ENCODE measurements at places on chromosomes 11 and 22.

DNA sequence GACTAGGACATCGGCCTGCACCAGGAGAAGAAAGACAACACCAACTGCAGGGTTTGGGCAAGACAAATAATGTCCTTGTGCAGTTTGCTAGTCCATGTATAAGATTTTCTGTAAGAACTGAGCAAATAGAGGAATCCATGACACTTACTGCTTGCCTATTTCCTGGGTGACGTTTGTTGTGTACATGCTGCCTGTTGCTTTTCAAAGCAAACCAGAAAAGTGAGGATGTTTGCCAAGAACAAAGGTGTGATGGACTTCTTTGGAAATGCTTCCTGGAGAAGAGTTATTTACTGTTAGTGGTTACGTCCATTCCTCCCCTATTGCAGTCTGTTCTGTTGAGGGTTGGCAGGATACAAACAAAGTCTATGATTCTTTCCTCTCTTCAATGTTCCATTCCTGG lies 126.5 kb downstream of the CASP12 start:
- DNase-seq = no peak

DNA sequence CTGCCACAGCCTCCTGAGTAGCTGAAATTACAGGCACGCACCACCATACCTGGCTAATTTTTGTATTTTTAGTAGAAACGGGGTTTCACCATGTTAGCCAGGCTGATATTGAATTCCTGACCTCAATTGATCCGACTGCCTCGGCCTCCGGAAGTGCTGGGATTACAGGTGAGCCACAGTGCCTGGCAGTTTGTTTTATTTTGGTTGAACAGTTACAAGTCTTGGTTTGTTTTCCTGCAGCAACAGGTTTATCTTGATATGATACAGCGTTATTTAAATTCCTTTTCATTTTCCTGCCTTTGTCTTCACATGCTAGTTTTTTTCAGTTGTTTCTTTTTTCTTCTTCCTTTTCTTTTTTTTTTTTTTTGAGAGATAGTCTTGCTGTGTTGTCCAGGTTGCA lies 4.0 kb upstream of the SLC3A2 start:
- DNase-seq = no peak

DNA sequence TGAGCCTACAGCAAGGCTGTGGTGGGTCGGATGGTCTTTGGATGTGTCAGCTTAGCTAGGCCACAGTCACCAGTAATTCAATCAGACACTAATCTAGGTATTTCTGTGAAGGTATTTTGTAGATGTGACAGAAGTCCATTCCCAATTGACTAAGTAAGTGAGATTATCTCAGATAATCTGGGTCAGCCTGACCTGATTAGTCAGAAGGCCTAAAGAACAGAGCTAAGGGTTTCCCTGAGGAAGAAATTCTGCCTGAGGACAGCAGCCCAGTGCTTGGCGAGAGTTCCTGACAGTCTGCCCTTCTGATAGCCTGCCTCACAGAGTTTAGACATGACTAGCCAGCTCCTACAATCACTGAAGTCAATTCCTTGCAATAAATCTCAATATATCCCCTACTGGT lies 28.7 kb downstream of the GUCD1 start:
- no peak for DNase-seq

GRCh38 chr11:111423250-111423615 lies 44.2 kb upstream of the POU2AF1 start:
- no peak for DNase-seq

- DNase-seq = no peak
Measured at GRCh38 chr11:94593030-94593429, 25.9 kb downstream of the PIWIL4 start.

Measured in T-helper 2 cell (primary cell).